Right atrium auricular region (tissue), 2 donors: ENCODE measurements at places on chromosomes 7 and 10. TPM values are rescaled to one million over a fixed set of nuclear protein-coding genes. Genes with fewer than 3 reads are reported as not detected.

The NAT16 gene
- total RNA-seq, result not detected

The CALML5 gene
- total RNA-seq, result not detected

GRCh38 chr10:109889867-109890266 is 33.4 kb downstream of the XPNPEP1 start:
- H3K27ac ChIP-seq, result peak overlapping the region; percentile 5
- H3K36me3 ChIP-seq, result peaks cover 25% of the 10 kb centered on the region
- H3K4me3 ChIP-seq, result no peak overlapping the region

- H3K36me3 ChIP-seq, result peaks cover 27% of the 10 kb centered on the region
- no peak overlapping the region for H3K4me3 ChIP-seq
- DNase-seq, result no peak
- H3K27ac ChIP-seq, result no peak overlapping the region
- H3K27me3 ChIP-seq, result no peaks in the 10 kb centered on the region
- H3K4me1 ChIP-seq, result peaks cover 8% of the 10 kb centered on the region
Measured at GRCh38 chr10:94268652-94269051, 94.1 kb downstream of the NOC3L start.

DNA sequence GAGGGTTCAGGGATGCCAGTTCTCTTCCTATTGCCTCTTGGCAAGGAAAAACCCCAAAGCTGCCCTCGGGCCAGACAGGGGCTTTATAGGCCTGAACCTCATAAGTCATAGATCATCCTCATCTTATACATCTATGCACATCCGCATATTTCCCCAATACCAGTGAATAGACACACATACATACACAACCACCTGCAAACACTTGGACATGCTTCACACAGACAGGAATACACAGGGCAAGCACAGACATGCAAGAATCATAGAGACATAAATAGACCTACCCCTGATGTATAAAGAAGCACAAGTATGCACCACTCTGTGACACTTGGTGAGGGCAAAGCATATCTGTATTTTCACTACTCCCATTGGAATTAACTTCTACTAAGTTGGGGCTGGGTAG is 30.7 kb downstream of the MBL2 start:
- H3K27ac ChIP-seq, result no peak overlapping the region
- H3K4me3 ChIP-seq, result no peak overlapping the region
- no peak for DNase-seq
- H3K27me3 ChIP-seq, result no peaks in the 10 kb centered on the region

DNA sequence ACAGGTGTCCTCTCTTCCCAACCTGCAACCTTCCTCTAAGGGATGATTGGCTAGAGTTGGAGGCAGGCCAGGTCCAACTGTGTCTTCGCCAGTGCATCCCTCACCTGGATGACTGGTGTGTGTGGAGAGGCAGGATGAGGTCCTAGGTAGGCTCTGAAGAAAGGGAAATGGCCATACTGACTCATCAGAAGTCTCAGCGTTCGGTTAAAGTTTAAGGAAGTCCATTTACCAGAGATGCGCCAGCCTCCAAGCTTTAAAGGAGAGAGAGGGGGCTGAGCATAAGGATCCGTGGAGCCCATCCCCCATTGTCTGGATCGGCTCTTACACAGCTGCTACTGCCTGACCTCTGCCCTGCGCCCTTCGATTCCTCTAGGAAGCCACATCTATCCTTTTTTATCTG is 4.4 kb downstream of the KEL start:
- no peaks in the 10 kb centered on the region for H3K4me1 ChIP-seq
- no peak for DNase-seq
- H3K4me3 ChIP-seq, result no peak overlapping the region
- no peaks in the 10 kb centered on the region for H3K27me3 ChIP-seq
- no peaks in the 10 kb centered on the region for H3K36me3 ChIP-seq
- no peak overlapping the region for H3K27ac ChIP-seq

- peaks cover 22% of the 10 kb centered on the region for H3K4me1 ChIP-seq
- DNase-seq, result no peak
- no peaks in the 10 kb centered on the region for H3K27me3 ChIP-seq
- H3K4me3 ChIP-seq, result peak overlapping the region; percentile 86
- H3K27ac ChIP-seq, result peak overlapping the region; percentile 96
Measured at GRCh38 chr7:1160670-1161021, 650 bp upstream of the ZFAND2A start.

- H3K27ac ChIP-seq, result no peak overlapping the region
- H3K36me3 ChIP-seq, result no peaks in the 10 kb centered on the region
Measured at GRCh38 chr7:36223851-36224250, 70.8 kb downstream of the EEPD1 start.

DNA sequence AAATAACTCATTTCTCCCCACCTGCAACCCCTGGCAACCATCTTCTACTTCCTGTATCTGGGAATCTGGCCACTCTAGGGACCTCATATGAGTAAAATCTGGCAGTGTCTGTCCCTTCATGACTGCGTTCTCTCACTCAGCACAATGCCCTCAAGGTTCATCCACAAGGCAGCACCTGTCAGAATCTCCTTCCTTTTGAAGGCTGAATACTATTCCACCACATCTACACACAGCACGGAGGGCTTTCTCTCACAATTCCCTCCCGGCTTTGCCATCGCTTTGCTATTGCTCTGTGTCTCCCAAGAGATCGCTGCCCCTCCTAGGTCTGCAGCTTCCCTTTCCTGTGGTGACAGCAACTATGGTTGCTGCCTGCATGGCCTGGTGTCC is 174.7 kb upstream of the RHEB start:
- peak overlapping the region; percentile 93 for H3K27ac ChIP-seq
- no peak overlapping the region for H3K4me3 ChIP-seq
- no peaks in the 10 kb centered on the region for H3K27me3 ChIP-seq
- H3K4me1 ChIP-seq, result peaks cover 80% of the 10 kb centered on the region
- no peaks in the 10 kb centered on the region for H3K36me3 ChIP-seq
- DNase-seq, result no peak

GRCh38 chr7:147833557-147833956 is 757.0 kb upstream of the C7orf33 start:
- H3K36me3 ChIP-seq, result no peaks in the 10 kb centered on the region
- no peaks in the 10 kb centered on the region for H3K4me1 ChIP-seq
- H3K27ac ChIP-seq, result no peak overlapping the region
- H3K4me3 ChIP-seq, result no peak overlapping the region
- no peak for DNase-seq

DNA sequence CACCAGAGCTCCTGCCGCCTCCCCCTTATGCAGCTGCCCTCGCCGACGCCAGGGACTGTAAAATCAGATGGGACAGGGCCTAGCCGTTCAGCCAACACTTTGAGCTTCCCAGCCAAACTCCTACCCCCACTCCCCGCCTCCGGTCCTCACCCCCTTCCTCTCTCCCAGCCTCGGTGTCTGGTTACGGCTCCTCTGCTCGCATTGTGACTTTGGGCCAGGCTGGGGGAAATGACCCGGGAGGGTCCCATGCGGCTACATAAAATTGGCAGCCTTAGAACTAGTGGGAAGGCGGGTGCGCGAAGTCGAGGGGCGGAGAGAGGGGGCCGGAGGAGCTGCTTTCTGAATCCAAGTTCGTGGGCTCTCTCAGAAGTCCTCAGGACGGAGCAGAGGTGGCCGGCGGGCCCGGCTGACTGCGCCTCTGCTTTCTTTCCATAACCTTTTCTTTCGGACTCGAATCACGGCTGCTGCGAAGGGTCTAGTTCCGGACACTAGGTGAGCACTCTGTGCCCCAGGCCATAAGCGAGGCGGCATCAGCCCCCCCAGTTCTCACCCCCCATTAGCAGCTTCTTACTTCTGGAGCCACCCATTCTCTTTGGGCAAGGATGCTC is at the start of gene KAZALD1:
Gene KAZALD1 (plus strand): TSS at position 366 of the 608 bp plus-strand sequence. CDS start 604 bp downstream, outside the sequence.
- H3K27ac ChIP-seq, result peak within 1 kb of the TSS; percentile 98
- H3K27me3 ChIP-seq, result no peaks in the 10 kb centered on the region
- peak; percentile 72 for DNase-seq
- no peaks in the 10 kb centered on the region for H3K4me1 ChIP-seq

GRCh38 chr10:44864637-44865288 is 46.4 kb upstream of the TMEM72 start:
- H3K4me1 ChIP-seq, result peaks cover 36% of the 10 kb centered on the region
- H3K27me3 ChIP-seq, result no peaks in the 10 kb centered on the region
- peak overlapping the region; percentile 63 for H3K27ac ChIP-seq
- peak overlapping the region; percentile 44 for H3K4me3 ChIP-seq
- H3K36me3 ChIP-seq, result no peaks in the 10 kb centered on the region

DNA sequence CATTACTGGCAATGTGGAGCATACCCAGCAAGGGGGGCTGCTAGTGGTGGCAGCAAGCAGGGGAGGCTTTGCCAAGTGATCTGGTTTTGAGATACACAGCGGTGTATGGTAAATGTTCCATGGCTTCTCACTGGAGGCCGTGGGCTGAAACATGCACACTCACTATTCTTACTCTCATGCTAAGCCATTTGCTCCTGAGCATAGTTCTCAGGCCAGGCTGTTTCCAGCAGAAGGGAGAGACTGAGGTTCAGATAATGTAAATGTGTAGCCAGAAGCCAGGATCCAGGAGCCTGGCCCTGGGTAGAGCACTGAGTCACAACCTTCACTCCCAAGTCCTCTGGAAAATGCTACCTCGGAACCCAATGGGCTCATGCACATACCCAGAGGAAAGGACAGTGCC is 757.9 kb downstream of the GRID1 start:
- H3K36me3 ChIP-seq, result no peaks in the 10 kb centered on the region
- H3K4me1 ChIP-seq, result no peaks in the 10 kb centered on the region
- H3K27me3 ChIP-seq, result no peaks in the 10 kb centered on the region
- peak; percentile 18 for DNase-seq
- no peak overlapping the region for H3K4me3 ChIP-seq

DNA sequence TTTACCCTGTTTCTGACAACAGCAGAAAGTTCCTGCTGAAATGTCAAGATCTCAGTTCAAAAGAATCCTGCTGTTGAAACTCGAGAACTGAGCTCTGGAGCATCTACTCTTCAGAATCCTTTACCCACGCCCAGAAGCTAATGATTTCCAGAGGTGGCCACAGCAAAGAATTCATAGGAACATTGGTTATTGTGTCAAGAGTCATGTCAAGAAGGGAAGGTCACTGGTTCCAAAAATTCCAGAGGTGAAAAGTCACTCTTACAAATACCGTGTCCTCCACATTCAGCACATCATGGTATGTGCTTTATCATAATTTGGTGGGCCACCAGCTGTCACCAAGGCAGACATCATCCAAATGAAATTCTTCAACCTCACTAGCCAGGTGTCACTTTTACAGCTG is 394.4 kb upstream of the NPVF start:
- H3K4me3 ChIP-seq, result no peak overlapping the region
- no peaks in the 10 kb centered on the region for H3K27me3 ChIP-seq
- no peak overlapping the region for H3K27ac ChIP-seq
- no peak for DNase-seq
- no peaks in the 10 kb centered on the region for H3K36me3 ChIP-seq

DNA sequence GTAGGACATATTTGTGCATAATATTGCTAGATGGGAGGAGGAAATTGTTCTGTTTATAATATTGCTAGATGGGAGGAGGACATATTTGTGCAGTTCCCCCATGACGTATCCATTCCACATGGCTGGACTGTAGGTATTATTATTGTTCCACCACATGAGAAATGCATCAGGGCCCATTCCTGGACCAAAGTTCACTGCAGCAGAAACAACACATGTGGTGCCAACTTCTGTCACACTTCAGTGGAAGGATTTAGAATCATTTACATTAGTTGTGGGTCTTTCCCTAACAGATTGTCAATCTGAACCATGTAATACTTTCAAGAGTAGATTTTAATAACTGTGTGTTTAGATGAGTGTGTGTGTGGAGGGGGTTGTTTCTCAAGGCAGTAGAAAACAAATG is 32.7 kb upstream of the MACC1 start:
- no peaks in the 10 kb centered on the region for H3K27me3 ChIP-seq
- H3K36me3 ChIP-seq, result no peaks in the 10 kb centered on the region
- no peak for DNase-seq
- no peak overlapping the region for H3K4me3 ChIP-seq
- no peaks in the 10 kb centered on the region for H3K4me1 ChIP-seq

DNA sequence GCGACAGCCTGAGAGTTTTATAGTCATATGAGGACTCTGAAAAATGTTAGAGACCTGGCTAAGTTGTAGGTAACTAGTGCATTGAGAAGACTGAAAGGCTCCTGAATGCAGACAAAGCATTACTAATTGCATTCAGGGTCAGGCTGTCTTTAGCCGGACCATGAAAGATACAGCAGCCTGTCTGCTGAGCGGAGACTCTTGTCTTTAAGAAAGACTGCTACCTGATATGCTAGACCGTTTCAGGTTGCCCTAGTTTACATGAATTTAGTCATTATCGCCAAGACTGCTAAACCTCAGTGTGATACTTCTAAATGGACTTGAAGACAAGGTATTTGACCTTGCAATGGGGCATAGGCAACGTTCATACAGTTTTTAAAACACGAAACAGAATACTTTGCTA is 81.2 kb downstream of the BMPR1A start:
- no peak overlapping the region for H3K27ac ChIP-seq
- H3K27me3 ChIP-seq, result no peaks in the 10 kb centered on the region
- no peak for DNase-seq

- no peak overlapping the region for H3K27ac ChIP-seq
- H3K27me3 ChIP-seq, result no peaks in the 10 kb centered on the region
- no peak for DNase-seq
Measured at GRCh38 chr10:76353237-76353851, 921.9 kb downstream of the LRMDA start.
